NCI-H187 (cell line): ENCODE measurements at places on chromosomes 13 and 19.

DNA sequence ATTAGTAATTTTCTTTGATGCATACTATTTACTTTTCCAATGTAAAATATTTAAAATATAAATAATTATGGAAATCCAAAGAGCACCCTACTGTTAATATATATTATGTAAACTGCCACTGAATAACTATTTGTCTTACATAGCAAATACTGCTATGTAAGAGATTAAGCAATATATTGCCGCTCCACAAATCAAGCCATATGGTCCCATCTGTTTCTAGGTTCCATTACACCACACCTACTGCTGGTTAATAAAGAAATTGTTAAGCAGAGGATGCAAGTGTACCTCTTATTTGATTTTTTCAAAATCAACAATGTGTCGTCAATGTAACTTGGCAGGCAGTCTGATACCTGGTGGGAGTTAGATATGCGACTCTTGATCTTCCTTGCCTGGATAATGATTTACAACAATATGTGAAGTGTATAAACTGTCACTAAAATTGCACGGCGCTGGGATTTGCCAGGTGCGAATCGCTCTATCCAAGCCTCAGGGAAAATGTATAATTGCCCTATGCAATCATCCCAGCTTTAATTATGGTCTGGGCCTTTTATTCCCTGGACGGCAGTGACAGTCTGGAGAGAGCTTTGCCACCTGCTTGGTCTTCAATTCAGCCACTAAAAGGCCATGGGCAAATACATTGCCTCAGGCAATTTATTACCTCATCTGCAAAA, 16.0 kb downstream of the SMAD9 start:
- DNase-seq, result peak; percentile 89

- peak; percentile 46 for DNase-seq
Measured at GRCh38 chr13:107545946-107546502, 669.3 kb downstream of the LIG4 start.

- DNase-seq, result no peak
Measured at GRCh38 chr13:80033951-80034350, 307.0 kb downstream of the SPRY2 start.

DNA sequence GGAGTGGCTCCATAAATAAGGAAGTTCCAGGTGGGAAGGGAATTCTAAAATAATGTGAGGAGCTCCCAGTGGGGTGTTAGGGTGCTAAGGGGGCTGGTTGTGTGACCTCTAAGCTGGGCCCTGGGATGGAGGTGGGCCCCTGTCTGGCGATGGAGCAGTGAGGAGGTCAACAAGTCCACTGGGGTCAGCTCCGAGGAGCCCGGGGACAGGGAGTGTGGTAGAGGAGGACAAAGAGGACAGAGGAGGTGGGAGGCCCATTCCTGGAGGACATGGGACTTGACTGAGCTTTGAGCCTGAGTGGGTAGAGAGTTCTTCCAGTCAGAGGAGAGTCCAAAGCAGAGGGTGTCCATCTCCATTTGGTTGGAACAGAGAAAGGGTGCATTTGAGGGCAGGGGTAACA, 390.2 kb downstream of the TSHZ3 start:
- DNase-seq, result no peak

GRCh38 chr13:98571955-98572662, 4.8 kb downstream of the STK24 start:
- peak; percentile 94 for DNase-seq

- no peak for DNase-seq
Measured at GRCh38 chr13:29799041-29799440, 51.4 kb downstream of the UBL3 start.

DNA sequence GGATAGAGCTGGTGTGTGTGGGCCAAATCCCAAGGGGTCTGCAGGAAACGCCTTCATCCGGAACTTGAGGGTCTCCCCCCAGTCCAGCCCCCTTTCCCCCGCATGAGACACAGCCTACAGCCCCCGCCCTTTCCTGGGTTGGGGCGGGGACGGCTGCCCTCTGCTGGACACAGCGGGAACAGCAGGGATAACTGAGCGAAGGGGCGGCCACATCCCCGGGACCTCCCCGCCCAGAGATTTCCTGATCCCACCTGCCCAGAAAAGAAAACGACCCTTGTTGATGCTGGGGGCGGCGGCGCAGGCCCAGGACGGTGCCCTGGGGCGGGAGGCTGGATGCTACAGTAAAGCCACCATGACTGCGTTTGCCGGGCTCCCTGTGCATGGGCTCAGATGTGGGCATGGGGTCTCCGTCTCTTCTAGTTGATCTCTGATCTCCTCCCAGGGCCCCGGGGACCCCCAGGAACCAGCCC, 14.2 kb downstream of the ONECUT3 start:
- no peak for DNase-seq

- no peak for DNase-seq
Measured at GRCh38 chr13:31807090-31807541, 67.8 kb downstream of the RXFP2 start.

DNA sequence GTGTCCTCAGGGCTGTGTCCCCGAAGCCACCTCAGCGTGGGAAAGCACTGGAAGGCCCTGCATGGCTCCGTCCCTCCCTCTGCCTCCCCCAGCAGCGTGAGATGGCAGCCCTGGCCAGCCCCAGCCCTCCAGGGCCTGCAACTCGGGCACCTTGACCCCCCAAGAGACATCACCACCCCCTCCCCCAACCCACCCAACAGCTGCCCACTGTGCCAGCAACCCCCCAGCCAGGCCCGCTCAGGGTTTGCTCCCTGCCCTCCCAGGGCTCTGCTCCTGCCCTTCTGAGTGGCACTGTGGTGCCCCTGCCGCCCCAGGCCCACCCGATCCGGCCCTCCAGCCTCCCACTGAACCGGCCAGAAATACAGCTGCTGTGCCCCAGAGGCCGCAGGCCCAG, 1.5 kb upstream of the ASPDH start:
- no peak for DNase-seq

GRCh38 chr13:73065665-73066340, 7.0 kb downstream of the KLF5 start:
- no peak for DNase-seq

DNA sequence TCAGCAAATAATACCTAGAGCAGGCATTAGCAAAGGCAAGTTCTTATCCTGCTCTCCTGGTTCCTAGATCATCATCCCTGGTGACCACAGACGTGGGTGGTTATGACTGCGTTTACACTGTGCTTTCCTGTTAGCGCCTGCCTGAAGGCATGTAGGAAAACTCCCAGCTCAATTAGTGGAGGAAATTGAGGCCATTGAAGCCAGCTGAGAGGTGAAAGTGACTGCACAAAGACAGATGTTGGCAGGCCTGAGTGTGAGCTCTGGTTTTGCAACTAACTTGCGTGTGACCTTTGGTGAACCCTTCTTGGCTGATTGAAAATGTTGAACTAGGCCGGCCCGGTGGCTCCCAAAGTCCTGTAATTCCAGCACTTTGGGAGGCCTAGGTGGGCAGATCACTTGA, 17.5 kb upstream of the NWD1 start:
- DNase-seq, result no peak
